Right forelimb (tissue), 1 donor: ENCODE measurements at places on chromosomes 1 and 21.

- no peak for DNase-seq
Observed at GRCh38 chr1:212458817-212459216, 26.1 kb downstream of the NENF start.

DNA sequence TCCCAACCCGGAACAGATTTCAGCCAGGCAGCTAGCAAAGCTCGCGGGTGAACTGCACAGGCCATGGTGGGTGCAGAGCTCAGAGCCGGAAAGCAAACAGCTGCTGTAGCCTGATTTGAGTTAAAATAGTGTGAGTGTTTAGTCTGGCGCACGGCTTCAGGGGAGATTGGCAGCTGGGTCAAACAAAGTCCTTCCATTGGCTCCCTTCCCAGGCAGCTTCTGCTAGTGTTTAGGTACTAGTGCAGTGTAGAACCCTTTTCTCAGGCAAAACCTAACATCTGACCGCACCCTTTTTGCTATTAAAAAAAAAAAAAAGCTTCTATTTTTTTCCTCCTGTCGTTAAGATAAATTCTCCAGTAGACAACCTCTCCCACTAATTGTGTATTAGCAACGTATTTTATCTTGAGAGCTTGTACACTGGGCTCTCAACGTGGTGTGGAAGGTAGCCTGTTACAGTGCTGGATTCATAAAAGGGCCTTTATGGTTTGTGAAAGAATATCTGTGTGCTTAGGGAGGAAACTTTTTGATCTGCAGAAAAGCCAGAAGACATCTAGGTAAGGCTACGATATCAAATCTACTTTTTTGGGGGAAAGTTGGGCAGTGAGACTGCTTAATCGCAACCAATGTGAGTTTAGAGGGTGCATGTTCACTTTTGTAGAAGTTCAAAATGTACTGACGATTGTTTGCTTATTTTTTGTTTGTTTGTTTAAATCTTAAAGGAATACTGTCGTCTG lies 689.6 kb downstream of the USP25 start:
- DNase-seq: peak; percentile 85

GRCh38 chr1:200179126-200179780 lies 151.7 kb downstream of the NR5A2 start:
- DNase-seq: no peak

GRCh38 chr1:155125511-155125945 lies 2.1 kb upstream of the EFNA1 start:
- no peak for DNase-seq

DNA sequence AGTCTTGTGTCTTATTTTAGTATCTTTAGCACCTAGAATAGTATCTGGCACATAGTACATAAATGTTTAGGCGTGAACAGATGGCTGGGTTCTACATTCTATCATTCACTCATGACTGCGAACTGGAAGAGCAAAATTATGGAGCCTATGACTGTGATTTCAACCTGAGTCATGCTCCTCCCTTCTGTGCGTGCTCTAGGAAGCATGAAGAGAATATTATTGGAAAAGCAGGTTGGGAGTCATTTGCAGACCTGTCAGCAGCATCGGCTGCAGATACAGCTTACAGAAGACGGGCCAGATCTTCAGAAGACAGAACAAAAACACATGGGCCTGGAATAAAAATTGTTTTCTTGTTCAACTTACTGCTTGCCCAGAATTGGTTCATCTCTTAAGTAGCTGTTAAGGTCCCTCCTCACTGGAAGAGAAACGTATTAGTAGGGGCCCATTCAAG lies 344.0 kb upstream of the USP24 start:
- no peak for DNase-seq

DNA sequence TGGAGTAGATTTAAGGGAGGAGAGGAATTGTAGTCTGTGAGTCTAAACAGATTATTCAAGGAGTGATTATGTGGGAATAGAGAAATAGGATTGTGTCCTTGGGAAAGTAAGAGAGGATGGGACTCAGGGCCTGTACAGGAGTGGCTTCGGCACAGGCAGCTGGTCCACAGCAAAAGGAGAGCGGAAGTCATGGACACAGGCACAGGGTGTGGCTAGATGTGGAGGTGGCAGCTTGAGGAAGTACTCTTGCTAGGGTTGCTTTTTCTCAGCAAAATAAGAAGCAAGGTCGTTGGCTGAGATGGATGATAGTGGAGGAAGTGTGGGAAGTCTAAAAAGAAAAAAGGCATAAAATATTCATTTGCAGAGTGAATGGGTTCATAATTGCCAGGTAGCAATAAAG lies 18.5 kb upstream of the ZNF648 start:
- DNase-seq: no peak

DNA sequence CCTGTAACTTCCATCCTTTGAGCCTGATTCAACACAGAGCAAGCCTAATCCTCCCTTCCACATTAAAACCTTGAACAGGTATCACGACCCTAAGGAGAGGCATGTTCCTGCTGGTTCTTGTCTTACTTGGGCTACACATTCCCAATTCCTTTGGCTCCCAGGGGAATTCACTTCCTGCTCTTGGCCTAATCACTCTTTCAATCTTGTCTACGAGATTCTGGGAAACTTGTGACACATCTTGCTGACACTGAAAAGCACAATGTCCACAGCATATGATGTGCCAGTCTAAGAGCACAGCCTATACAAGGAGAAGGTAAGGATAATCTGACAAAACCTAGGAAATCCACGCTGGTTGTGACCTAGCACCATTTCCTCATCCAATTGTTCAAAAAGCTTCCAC lies 163.9 kb downstream of the GABPA start:
- no peak for DNase-seq

GRCh38 chr21:45997495-45998275 lies 16.1 kb downstream of the COL6A1 start:
- DNase-seq: no peak

- DNase-seq: no peak
Observed at GRCh38 chr1:16677552-16678431, 11.0 kb upstream of the RNU1-3 start.

DNA sequence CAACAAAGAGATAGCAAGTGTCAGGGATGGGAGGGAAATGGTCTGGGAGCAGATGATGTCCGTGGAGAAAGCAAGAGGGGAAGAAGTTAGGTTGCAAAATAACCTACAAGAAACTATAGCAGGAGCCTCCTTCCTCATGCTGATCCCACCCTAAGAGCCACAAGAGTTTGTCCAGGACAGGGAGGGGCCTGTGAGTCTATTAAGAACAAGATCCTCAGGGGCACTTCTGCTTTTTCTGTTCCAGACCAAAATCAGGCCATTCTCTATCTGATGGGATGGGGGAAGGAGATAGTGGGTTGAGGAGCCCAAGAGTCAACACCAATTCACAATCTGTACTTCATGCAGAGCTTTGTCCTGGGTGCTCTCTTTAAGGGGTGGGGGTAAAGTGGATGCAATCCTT lies 7.7 kb upstream of the ATP1A4 start:
- DNase-seq: no peak

DNA sequence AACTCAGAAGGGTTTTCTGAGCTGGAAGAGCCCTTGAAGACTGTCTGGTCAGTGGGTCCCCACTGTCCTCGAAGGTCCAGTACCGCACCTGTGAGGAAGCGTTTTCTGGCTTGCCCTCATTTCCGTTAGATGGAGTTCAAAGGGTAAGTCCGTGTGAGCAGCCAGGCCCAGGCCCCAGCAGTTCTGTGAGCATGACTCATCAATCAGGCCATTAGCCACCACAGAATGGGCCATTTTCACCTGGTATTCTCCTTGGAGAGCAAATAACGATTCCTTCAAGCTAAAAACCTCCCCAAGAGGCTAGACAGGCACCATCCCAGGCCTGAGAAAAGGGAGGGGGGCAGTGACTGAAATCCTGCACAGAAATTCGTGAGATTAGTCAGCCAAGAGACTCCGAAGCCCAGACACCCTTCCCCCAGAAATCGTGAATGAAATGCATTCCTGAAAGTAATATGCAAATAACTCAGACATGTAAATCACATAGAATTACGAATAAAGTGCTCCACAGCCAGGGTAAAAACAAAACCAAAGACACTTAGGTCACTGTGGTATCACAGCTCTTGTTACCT lies 66.0 kb downstream of the BCAR3 start:
- DNase-seq: no peak

- no peak for DNase-seq
Observed at GRCh38 chr1:22473952-22474351, 22.3 kb downstream of the ZBTB40 start.

DNA sequence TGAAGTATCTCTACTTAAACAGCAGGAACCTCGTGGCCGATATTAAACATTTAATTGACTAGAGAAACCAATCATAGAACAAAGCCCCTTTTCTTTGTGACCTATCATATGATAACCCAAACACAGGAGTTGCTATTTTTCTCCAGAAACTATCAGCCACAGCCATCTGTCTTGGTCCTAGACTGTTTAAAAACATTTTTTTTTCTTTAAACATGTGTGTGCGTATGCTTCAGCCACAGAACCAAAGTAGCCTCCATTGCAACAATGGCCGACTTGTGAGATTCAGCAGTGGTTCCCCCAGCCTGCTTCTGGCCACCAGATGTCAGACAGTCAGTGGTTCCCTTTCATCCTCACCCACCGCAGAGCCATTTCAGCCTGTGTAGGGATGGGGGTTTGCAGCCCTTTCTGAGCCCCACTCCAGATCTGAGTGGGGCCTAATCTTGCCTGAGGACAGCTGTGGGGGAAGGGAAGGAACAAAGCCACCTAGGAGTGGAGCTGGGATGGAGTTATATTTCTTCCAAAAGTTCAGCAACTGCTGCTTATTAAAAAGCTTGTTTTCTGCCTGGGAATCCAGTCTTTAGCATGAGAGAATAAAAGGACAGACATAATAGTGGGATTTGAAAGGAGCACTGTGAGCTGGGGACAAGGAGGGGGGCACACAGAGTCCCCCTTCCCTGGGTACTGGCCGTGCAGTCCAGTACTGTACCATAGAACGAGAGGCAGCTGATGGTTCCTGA lies 11.7 kb upstream of the IGSF3 start:
- no peak for DNase-seq

- no peak for DNase-seq
Observed at GRCh38 chr1:51555866-51556619, 37.0 kb upstream of the EPS15 start.

DNA sequence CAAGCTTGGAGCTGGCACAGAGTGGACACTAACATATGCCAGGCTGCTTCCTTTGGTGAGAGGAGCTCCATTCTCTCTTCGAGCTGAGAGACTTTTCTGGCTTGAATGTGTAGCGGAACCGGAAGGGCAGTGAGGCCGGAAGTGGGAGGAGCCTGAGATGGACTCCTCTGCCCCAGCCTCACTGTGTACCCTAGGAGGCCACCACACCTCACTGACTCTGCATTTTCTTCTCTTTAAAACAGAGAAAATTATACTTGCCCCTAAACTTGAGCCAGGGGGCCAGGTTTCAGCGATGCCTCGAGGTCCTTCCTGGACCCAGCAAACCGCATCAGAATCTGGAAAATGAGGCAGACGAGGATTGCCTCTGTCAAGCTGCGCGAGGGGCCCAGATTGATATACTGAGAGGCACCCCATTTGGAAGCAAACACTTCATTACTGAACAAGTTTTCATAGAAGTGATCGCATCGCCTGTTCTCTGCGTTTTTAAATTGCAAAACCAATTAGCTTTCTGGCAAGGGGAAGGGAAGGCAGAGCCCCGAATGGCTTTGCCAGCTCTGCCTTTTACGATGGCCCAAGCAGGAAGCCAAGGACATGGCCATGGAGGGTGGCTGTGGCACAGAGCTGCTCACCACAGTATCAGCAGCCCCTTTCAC lies 708.1 kb downstream of the PTPRU start:
- no peak for DNase-seq

- DNase-seq: no peak
Observed at GRCh38 chr21:46636550-46637285, 1.2 kb downstream of the PRMT2 start.

GRCh38 chr1:184160236-184160635 lies 108.7 kb downstream of the TSEN15 start:
- no peak for DNase-seq

- no peak for DNase-seq
Observed at GRCh38 chr1:201941420-201942128, 4.8 kb downstream of the LMOD1 start.

DNA sequence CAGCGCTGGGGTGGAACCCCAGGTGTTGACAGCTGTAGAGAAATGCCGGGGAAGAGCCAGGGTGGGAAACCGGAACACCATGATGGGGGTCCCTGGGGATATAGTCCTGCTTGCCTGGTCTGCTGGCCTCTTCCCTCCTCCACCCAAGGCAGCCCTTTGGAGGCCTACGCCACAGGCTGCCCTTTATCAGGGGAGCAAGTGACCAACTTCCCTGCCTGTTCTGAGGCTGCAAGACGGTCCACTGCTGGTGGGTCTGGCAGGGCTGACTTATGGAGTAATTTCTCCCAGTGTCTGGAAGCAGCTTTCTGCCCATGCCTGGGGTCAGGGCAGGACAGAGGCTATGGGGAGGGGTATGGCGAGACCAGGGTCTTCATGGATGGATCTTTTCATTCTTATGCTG lies 50.8 kb upstream of the EDN2 start:
- DNase-seq: no peak

DNA sequence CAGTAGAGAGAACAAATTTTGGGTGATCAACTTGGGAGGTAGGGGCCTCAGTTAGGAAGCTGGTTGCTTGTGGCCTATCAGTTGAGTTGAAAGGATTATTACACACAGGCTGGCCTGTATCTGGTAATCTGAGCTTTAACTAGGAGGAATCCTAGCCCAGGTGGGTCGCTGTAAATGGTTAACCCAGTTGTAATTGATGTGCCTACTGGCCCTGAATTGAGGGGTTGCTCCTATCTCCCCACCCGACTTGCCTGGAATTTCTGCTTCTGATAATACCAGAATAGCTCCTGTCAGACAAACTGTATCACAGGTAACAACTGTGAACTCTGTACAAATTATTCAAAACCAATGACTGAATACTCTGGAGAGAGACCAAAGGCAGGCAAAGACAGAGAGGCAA lies 210.4 kb upstream of the RUNX1 start:
- no peak for DNase-seq

GRCh38 chr1:199784138-199784895 lies 243.2 kb upstream of the NR5A2 start:
- DNase-seq: no peak

DNA sequence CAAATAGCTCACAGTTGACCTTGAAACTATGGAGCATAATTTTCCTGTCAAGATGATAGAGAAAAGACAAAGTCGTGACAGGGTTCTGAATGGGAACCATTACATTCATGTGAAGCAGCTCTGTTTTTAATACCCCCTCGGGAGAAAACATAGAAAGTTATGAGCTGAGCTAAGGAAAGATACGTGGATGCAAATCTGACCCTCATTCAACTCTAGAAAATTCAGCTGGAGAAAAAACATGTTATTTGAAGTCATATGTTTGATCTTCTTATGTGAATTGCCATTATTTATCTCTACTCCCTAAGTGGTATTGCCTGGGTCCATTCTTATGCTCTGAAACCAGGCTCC lies 48.0 kb upstream of the LRRC52 start:
- no peak for DNase-seq

- DNase-seq: no peak
Observed at GRCh38 chr1:93438716-93439115, 9.2 kb upstream of the FNBP1L start.

DNA sequence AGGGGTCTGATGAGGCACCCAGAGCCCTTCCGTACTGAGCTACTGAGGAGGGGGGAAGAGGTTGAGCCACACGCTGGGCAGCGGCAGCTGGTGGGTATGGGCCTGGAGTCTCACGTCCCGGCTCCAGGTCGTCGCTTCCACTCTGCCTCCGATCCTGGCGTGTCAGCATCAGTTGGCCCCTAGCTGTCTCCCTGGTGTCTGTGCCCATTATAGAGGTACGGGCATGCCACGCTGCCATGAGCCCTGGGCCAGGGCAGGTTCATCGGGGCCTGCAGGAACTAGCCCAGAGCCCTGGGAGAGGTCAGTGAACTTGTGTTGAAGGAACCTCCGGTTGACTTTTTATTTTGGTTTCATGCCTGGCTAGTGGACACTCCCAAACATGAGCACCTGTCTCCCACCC lies 18.2 kb downstream of the COQ8A start:
- no peak for DNase-seq
